Muscle of arm (tissue), 14 donors: ENCODE measurements at places on chromosomes 11 and 22. TPM values are rescaled to one million over a fixed set of nuclear protein-coding genes. Genes with fewer than 3 reads are reported as not detected.

Gene OR2AT4
- 0.05 TPM for polyA plus RNA-seq

Gene ZBTB16
- polyA plus RNA-seq: 4.2 TPM

Gene C2CD2L
- polyA plus RNA-seq: 25.2 TPM

Gene CARD18
- not detected for polyA plus RNA-seq

Gene CLTCL1
- polyA plus RNA-seq: 24.0 TPM

Gene PGGHG
- polyA plus RNA-seq: 10.7 TPM

Gene PARVG
- polyA plus RNA-seq: 2.4 TPM

Gene OR10S1
- not detected for polyA plus RNA-seq

Gene CBY1
- polyA plus RNA-seq: 39.6 TPM

Gene DEFB131B
- not detected for polyA plus RNA-seq

Gene SCUBE1
- 5.5 TPM for polyA plus RNA-seq

Gene TMEM86A
- polyA plus RNA-seq: 1.7 TPM

Gene GVQW3
- polyA plus RNA-seq: not detected

Gene APOL2
- polyA plus RNA-seq: 23.3 TPM

Gene APOL5
- polyA plus RNA-seq: not detected

Gene CD3D
- polyA plus RNA-seq: not detected

Gene ART1
- 7.1 TPM for polyA plus RNA-seq

Gene GAS2
- polyA plus RNA-seq: 9.3 TPM
